WERI-Rb-1 (cell line): ENCODE measurements at places on chromosomes 16 and 17.

GRCh38 chr17:10105513-10106001 is 92.8 kb downstream of the GAS7 start:
- DNase-seq: no peak

DNA sequence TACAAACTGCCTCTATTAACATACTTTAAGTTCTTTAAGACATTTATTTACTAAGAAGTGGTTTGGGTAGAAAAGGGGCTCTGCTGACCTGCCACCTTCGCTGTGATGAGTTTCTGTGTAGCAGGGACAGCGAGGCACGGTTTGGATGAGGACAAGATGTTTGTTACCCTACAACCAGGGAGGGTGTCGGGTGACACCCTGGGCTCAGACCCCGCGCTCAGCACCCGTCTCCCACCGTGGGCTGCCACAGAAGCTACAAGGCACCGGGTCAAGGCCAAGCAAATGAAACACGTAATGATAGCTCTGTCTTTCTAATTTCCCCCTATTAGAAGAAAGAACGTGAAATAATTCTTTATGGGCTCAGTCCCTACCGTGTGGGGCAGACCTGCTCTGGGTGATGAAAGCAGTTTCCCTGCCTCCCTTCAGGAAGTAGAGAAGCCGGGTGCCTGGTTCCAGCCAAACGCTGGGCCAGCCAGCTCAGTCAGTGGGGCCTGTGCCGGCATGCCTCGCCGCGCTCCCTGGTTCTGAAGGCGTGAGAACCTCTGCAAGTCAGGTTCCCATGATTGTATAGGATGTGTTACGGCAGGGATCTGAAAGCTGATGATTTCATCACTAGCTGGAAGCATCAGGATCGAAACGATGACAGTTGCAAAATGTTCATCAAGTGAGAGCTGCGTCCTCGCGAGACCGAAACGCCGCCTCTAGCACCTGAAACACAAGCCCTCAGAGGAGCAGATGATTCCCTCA is 3.9 kb downstream of the ZNF750 start:
- no peak for DNase-seq

- no peak for DNase-seq
Measured at GRCh38 chr16:89117227-89117974, 23.7 kb downstream of the ACSF3 start.

DNA sequence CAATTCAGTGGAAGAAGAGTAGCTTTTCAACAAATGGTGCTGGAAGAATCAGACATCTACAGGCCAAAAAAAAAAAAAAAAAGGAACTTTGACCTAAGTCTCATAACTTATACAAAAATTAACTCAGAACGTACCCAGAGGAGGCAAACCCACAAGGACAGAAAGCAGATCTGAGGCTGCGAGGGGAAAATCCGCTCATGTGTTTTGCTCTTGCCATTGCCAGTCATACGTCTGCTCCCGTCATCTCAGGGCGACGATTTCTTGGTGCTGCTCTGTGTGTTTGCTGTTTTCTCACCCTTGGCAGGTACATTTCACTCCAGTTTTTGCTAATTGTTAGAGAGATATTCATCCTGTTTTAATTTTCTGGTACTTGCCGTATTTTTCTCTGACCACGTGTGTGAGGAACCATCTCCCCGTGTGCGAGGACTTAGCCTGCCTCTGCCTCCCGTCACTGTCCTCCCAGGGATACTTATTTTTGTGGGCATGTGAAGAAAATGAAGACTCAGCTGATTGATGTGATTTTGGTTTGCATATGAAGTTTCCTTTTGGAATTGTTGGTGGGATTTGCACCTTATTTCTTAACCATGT is 33.4 kb upstream of the ACSF3 start:
- DNase-seq: no peak

DNA sequence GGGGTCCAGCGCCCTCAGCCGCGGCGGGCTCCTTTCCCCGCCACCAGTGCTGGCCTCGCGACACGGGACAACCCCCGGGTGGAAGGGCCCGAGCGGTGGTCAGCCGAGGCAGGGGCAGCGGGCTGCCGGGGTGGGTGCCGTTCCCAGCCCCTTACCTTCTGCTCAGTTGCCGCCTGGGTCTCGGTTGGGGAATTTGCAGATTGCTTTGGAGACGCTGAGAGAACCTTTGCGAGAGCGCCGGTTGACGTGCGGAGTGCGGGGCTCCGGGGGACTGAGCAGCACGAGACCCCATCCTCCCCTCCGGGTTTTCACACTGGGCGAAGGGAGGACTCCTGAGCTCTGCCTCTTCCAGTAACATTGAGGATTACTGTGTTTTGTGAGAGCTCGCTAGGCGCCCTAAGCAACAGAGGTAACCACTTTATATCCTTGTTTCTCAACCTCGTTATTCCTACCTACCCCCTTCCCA is 381 bp downstream of the CTNS start:
- no peak for DNase-seq

GRCh38 chr16:5018793-5019192 is 14.9 kb downstream of the NAGPA start:
- no peak for DNase-seq

GRCh38 chr16:70663524-70664324 is 17.4 kb downstream of the IL34 start:
- no peak for DNase-seq

- peak; percentile 38 for DNase-seq
Measured at GRCh38 chr16:49021136-49021535, 260.5 kb downstream of the CBLN1 start.

- DNase-seq: peak; percentile 35
Measured at GRCh38 chr17:50919321-50920040, 53.3 kb upstream of the TOB1 start.

DNA sequence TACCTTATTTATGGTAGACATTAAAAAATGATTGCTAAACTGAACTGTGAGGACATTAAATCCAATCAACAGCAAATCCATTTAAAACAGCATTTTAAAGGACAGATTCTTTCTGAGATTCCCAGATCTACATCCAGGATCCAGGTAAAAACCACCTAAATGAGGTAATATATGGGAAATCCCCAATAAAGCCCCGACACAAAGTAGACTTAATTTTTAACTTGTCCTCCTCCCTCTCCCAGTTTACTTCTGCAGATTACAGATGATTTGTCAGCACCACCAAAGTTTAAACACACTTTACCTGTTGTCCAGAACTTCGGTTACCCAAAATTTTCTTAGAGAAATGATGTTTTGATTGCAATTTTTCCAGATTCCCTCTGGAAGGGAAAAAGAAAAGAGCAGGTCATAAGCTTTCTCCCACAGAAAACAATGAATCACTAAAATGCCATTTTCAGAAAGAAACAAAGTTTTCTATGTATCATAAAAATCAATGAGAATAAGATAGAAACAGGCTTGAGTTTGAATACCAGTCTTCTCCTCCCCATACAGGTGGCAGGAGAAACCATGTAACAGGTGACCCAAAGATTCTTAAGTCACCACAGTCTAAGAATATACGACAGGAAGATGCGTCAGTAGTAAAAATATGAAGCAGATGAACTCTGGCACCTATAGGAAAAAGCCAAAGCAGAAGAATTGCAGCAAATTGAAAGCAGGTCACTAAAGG is 22.8 kb downstream of the GJC1 start:
- DNase-seq: no peak

GRCh38 chr17:44919885-44920564 is 4.7 kb upstream of the GFAP start:
- DNase-seq: peak; percentile 90

DNA sequence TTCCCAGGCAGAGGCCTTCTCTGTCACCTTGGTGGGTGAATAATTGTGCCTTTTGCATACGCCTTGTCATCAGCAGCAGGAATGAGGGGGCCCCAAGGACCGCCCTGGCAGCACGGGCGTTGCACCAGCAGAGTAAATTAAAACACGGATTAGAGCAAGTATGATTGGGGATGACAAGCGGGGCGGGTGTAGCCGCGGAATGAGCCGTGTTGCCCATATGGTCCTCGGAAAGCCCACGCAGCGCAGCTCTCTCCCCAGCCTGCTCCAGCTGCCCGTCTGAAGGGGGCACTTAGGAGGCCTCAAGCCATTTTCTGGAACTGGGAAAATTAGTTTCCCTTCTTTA is 299.4 kb upstream of the IRX3 start:
- peak; percentile 71 for DNase-seq

GRCh38 chr17:44922136-44922535 is 6.8 kb upstream of the GFAP start:
- DNase-seq: no peak

GRCh38 chr17:74815550-74816370 is 39.6 kb upstream of the NAT9 start:
- DNase-seq: peak; percentile 84

DNA sequence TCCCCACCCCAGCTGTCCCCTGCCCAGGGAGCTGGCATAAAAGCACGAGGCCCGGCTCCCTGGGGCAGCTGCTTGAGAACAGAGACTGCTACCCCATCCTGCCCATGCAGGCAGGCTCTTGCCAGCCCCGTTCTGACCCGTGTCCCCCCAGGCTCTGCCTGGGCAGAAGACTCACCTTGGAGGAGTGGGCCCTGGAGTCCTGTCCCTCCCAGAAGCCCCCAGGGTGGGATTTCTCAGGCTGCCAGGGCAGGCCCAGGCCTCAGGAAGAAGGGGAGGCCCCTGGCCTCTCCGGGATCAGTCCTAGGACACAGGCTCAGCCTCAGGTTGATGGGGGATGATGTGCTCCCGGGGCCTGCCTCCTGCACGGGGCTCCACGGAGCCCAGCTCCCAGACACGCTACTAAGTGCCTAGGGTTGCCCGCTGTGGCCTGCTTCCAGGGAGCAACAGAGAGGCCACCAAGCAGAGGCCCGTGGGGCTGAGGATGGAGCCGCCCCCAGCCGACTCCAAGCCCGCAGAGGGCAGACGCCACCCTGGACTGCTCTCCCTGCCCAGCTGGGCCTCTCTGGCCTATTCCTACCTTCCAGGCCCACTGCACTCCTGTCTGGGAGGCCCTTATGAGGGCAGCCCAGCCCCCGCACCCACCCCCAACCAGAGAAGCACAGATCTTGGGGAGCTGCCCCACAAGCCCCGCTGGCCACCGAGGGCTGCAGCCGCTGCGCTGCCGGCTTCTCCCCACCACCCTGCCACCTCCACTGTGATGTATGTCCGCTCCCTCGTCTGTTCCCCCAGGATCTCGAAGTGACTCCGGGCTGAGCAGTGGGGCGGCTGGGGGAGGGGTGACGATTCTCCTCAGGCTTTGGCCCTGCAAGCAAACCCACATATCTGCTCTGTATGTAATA is 1.7 kb downstream of the NME3 start:
- DNase-seq: no peak

DNA sequence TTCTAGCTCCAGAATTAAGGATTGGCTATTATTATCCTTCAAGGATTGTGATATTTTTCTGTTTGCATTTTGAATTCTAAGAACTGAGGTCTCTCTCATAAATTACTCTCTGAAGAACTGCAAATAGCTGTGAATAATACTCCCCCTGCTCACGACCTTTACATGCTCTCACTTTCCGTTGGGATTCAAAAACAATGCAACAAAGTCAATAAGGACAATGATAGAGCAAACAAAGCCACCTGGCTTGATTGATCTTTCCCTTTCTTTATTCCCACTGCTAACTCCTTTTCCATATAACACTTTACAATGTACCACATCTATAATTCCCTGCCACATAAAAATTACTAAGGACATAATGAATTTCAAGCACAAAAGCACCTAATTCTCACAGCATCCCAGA is 523.0 kb upstream of the CA10 start:
- no peak for DNase-seq

GRCh38 chr17:41967141-41967920 is 736 bp downstream of the CNP start:
- DNase-seq: peak; percentile 39

DNA sequence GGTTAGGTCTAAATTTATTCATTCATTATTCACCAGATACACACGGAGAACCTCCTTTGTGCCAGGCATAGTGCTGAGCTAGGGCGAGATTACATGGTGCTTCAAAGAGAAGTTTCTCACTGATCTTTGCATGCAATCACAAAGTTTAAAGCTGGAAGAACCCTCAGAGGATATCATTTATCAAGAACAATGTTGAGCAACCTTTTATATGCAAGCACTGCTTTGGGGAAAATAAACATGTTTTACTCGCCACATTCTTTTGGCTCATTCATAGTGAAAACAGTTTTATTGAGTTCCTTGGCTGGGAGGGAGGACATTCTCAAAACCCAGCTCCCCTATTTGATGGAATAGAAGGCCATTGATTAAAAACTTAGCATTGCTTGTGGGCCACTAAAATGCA is 49.8 kb upstream of the XYLT1 start:
- DNase-seq: no peak

GRCh38 chr17:56598466-56598865 is 5.0 kb downstream of the NOG start:
- DNase-seq: no peak

- no peak for DNase-seq
Measured at GRCh38 chr16:30659507-30660423, 1.5 kb downstream of the FBRS start.

- DNase-seq: peak; percentile 86
Measured at GRCh38 chr16:3431779-3432219, 11.5 kb downstream of the ZNF597 start.

- no peak for DNase-seq
Measured at GRCh38 chr16:51442141-51442870, 291.2 kb upstream of the SALL1 start.

- no peak for DNase-seq
Measured at GRCh38 chr17:17156511-17156910, 49.6 kb downstream of the PLD6 start.

GRCh38 chr17:63095459-63095858 is 129.4 kb downstream of the TANC2 start:
- DNase-seq: no peak

- no peak for DNase-seq
Measured at GRCh38 chr17:59688496-59688895, 18.7 kb downstream of the PTRH2 start.

- no peak for DNase-seq
Measured at GRCh38 chr16:30947541-30947858, 1.4 kb upstream of the ORAI3 start.

GRCh38 chr16:88058136-88058535 is 106.9 kb downstream of the BANP start:
- no peak for DNase-seq

- no peak for DNase-seq
Measured at GRCh38 chr17:307741-308507, 44.7 kb downstream of the RPH3AL start.

- no peak for DNase-seq
Measured at GRCh38 chr17:6297960-6298359, 137.0 kb downstream of the AIPL1 start.

DNA sequence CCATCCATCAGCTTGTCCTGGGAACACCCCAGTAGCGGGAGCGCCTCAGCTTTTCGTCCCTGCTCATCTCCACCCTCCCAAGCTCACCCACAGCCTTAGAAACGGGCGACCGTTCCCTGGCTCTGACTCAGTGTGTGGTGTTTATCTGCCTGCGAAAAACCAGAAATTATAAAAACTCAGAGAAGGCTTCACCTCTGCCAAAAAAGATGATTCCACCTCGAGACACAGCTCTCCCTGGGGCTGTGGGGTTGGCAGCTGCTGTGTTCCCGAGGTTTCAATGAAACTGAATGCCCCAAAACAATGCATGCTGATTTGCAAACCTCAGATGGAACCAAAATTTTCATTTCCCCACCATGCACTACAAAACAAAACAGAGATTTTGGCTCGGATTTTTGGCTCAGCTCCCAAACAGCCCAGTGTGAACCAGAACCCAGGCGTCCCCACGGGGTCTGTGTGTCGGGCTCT is 62.4 kb upstream of the MED9 start:
- DNase-seq: no peak

GRCh38 chr17:14316126-14316832 is 15.4 kb downstream of the HS3ST3B1 start:
- DNase-seq: peak; percentile 79

GRCh38 chr17:7282752-7283321 is 1.3 kb downstream of the SLC2A4 start:
- DNase-seq: no peak

GRCh38 chr16:17350207-17350606 is 120.6 kb downstream of the XYLT1 start:
- no peak for DNase-seq
